ENCODE measurements at places on chromosomes 3 and 15.

- no peak for DNase-seq
These were observed 34.3 kb downstream of the CNOT10 start for GRCh38 chr3:32719335-32719734.

- no peak for DNase-seq
These were observed 319.0 kb downstream of the GABRB3 start for GRCh38 chr15:26453914-26454313.

GRCh38 chr3:63130625-63131024 is 147.5 kb upstream of the SYNPR start:
- peak; percentile 1 for DNase-seq

- DNase-seq: no peak
These were observed 31.8 kb downstream of the PLXNA1 start for GRCh38 chr3:127014536-127015281.

DNA sequence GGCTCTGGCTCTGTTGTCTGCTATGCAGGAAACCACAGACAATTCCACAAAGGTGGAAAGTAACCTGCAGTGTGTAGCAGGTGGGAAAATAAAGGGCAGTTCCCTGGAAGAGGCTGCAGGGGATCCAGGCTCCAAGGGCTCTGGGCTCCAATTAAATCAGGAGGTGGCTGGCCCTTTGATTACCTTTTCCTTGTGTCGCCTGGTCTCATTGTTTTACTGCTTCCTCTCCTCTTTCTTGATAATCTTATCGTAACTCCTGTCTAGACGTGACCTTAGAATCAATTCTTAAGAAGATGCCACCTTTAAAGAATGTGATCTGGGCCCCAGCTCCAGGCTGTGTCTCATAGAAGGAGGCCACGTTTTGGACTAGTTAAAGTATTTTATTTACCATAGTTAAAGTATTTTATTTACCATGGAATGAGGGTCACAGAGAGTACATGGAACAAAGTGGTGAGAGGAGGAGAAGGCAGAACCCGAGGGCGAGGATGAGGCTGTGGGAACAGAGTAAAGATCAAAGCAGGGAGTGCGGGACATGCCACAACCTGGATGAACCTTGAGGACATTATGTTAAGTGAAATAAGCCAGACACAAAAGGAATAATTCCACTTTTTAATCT is 237.5 kb upstream of the STT3B start:
- DNase-seq: no peak

- no peak for DNase-seq
These were observed 89.7 kb upstream of the CMC1 start for GRCh38 chr3:28151608-28152228.

- DNase-seq: no peak
These were observed 159.2 kb downstream of the ZPLD1 start for GRCh38 chr3:102593812-102594602.

GRCh38 chr15:29959384-29960137 is 123.2 kb upstream of the GOLGA8J start:
- DNase-seq: no peak

GRCh38 chr15:38070778-38071177 is 136.3 kb downstream of the TMCO5A start:
- no peak for DNase-seq

GRCh38 chr3:151557068-151557840 is 96.4 kb upstream of the IGSF10 start:
- no peak for DNase-seq

- DNase-seq: peak; percentile 13
These were observed 8.2 kb downstream of the TMOD2 start for GRCh38 chr15:51759557-51760070.

DNA sequence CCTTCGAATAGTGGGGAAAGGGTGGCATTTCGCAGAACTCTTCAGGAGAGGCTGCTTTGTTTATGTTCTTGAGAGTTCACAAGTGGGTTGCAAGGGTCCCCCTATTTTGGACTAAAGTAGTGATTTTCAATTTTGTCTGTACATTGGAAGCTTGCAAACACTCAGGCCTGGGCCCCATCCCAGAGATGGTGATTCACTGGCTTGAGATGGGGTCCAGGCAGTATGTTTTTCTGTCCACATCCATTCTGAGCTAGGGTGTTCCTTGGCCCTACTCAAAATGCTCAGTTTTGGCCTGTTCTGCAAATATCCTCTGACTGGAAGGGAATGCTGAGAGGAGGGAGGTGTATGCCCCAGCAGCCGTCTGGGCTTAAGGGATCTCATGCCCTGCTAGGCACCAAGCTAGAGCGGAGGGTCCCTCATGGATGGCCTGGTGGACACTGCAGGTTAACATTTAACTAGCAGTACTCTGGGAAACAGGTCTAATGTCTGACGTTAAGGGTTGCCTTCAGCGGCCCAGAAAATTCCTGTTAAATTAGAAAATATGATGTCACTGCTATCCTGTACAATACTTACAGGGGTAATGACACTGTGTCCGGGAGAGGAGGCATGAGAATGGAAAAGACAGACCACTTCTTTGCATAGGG is 181.4 kb downstream of the OPA1 start:
- no peak for DNase-seq

- DNase-seq: no peak
These were observed 358.3 kb downstream of the SHQ1 start for GRCh38 chr3:72489901-72490300.

- DNase-seq: peak; percentile 72
These were observed 793 bp downstream of the PCOLCE2 start for GRCh38 chr3:142888099-142888480.

- peak; percentile 76 for DNase-seq
These were observed 184.1 kb downstream of the ADAMTSL3 start for GRCh38 chr15:83837945-83838571.

DNA sequence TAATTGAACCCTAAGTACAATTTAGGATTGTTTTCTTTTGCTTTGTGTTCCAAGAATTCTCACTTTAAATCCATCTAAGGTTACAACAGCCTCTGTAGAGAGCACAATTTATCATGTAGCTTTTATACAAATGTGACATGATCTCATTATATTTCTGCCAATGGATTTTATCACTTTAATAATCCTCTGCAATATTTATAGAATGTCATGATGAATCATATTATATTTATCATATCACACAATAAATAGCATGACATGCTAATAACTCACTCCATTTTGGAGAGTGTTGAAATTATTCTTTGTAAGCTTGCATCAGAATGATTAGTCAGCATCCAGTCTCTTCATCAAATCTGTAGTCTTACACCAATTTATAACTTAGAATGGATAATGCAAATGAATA is 280.6 kb upstream of the ZNF717 start:
- no peak for DNase-seq

DNA sequence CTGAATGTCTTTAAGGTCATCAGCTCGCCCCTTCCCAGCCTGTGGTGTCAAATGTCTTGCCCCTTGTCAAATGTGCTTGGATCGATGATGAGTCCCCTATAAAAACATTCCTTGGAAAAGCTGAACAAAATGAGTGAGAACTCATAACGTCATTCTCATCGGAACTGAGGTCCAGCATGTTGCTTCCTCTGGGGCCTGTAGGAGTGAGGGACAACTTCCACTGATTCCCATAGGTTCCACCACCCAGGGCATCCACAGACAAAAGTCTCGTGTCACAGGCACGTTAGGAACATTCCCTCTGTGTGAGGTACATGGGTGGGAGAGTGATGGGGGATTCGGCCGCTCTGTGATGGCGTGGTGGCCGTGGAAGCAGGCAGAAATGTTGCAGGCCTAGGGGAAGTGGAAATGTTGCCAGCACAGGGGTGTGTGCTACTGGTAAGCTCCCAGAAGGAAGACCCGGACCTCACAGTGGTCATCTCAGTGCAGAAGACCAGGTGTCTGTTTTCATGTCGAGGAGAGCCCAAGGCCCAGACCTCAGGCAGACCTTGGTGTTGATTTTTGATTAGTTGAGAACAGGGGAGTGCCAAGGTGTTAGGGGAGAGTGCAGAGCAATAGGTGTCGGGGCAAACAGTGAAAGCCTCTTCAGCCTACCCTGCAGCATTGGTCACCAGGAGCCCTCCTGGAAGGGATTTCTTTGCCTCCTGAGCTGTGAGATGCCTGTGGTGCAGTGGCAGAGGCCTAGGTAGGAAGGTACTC is 96.8 kb downstream of the SNRPN start:
- no peak for DNase-seq

DNA sequence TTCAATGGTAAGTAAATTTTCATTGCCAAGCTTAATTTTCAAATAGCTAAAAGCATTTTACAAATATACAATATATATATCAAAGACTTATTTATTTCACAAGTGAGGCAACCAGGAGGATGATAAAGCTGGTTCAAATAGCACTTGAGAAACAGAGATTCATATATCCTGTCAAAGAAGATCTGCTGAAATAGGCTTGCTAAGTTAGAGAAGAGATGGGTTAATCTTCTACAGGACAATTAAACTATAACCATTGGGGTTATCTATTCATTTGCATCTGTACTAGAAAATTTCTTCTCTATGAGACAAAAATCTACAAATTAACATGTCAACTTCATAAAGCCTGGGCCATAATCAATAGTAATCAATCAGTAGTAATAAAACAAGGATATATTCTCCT is 637.7 kb upstream of the UBE2E2 start:
- no peak for DNase-seq

GRCh38 chr3:94626573-94626972 is 563.7 kb downstream of the NSUN3 start:
- no peak for DNase-seq

DNA sequence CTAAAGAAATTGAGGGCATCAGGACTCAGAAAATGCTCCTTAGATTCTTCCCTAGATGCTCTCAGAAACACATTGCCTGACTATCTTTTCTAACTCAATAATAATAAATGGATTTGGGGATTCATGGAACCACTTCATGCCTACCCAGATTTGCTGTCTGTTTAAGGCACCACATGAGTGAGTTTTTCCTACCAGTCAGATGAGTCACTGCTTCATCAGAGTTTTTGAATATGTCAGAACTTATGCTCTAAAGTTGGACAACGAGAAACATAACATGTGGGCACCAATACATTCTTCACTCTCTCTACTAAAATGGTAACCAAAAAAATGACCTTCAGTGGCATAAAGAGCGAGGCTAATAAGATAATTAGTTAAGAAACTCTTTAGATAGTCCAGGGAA is 1135.1 kb downstream of the TUSC7 start:
- DNase-seq: no peak

GRCh38 chr15:50543556-50543955 is 2.9 kb downstream of the USP50 start:
- no peak for DNase-seq

- DNase-seq: no peak
These were observed 15.8 kb downstream of the LOXL1 start for GRCh38 chr15:73941871-73942635.

- DNase-seq: no peak
These were observed 28.7 kb downstream of the CMTM7 start for GRCh38 chr3:32420126-32421038.

DNA sequence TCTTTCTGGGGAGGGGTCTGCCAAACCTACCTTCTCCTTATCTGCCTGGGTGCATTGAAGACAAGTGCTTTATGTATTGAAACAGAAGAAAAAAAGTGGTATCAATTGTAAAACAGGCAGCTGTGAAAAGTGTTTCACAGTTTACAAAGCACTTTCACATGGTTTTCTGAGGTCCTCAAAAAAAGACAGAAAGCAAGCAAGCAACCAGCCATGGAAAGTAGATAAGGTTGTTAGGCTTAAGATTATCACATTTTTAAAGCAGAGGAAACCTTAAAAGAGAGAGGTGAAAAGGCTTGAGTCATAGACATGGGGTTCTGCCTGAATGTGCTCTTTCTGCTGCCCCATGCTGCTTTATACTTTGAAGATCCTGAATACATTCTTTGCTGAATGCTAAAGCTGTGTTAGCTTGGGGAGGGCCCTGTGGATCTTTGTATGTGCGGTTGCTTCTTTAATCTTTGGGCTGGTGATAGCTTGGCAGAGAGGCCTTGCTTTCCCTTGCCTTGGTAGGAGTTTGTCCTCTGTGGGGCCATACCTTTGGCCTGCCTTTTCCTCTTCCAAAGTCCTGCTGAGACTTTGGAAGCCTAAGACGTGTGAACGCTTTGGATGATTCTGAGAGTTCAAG is 2.6 kb downstream of the SMAD3 start:
- peak; percentile 41 for DNase-seq

DNA sequence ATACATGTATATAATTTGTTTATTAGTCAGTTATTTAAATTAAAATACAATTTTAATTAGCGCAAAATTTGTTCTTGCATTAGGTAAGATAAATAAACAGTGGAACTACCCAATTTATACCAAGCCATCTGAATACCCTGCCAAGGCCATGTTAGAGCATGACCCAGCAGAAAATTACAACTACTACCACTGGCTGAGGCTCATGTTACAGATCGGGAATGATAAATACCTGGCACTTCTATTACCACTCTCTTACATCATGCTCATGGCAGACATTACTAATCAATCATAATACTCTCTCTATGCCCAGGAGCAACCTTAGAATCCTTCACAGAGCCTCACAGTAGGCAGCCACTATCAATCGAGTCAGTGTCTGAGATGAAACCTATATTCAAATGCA is 21.2 kb upstream of the LMOD3 start:
- DNase-seq: peak; percentile 11

Measured in A673 (cell line).